ENCODE measurements at places on chromosomes 3 and 15.

GRCh38 chr15:29066310-29066709 is 180.5 kb downstream of the APBA2 start:
- no peak for DNase-seq

GRCh38 chr15:60554494-60554893 is 75.6 kb upstream of the ICE2 start:
- DNase-seq: no peak

GRCh38 chr3:11624704-11625375 is 18.9 kb downstream of the VGLL4 start:
- DNase-seq: no peak

DNA sequence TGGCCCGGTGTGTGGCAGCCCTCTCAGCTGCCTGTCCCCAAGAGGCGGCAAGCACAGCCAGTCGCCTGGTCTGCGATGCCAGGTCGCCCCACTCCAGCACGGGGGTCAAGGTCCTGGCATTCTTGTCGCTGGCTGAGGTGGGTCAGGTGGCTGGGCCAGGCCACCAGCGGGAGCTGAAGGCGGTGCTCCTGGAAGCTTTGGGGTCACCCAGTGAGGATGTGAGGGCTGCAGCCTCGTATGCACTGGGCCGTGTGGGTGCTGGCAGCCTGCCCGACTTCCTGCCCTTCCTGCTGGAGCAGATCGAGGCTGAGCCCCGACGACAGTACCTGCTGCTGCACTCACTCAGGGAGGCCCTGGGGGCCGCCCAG is 20.8 kb downstream of the CAND2 start:
- no peak for DNase-seq

GRCh38 chr3:128286691-128287090 is 133.4 kb downstream of the EEFSEC start:
- DNase-seq: no peak

DNA sequence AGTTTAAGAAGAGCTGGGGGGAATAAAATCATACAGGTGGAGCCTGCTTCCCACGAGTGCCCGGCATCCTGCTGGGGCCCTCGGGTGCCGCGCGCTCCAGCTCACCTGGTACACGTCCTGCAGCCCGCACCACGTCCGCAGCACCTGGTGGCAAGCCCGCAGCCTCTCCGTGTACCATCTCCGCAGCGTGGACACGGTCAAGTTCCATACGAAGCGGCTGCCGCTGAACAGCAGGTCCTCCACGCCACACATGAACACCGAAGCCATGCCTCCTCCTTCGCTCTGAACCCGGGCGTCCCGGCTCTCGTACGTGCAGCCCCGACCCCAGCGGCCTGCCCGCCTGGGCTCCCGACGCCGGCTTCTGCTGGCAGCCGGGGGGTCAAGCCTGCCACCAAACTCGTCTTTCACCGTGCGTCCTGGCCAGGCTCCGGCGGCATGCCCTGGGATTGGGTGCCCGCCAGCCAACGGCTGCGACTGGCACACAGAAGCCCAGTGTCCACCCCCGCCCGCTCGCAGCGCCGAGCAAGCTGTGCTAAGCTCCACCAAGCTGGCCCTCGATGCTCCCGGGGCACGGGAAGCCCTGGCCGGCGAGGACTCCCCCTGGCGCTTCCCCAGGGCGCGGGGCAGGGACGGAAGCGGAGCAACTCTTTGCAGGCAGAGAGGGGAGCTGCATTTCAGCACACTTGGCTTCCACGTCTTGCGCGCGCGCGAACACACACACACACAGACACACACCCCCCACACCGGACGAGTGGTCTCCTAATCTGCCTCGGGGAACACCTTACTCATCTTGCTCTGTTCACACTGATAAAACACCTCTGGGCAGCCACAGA is at the start of gene FRMD4B:
FRMD4B (minus strand) TSS at position 366 of the 833 bp plus-strand sequence; CDS start at position 267, 99 bp downstream.
- DNase-seq: no peak

GRCh38 chr3:33645060-33645647 is 72.9 kb downstream of the CLASP2 start:
- no peak for DNase-seq
